Sigmoid colon (tissue), 7 donors: ENCODE measurements at places on chromosomes 6 and 20. TPM values are rescaled to one million over a fixed set of nuclear protein-coding genes. Genes with fewer than 3 reads are reported as not detected.

Gene CCND3
- 118 TPM for total RNA-seq

- no peaks in the 10 kb centered on the region for H3K4me1 ChIP-seq
- no peaks in the 10 kb centered on the region for H3K27me3 ChIP-seq
- DNase-seq = no peak
- H3K36me3 ChIP-seq = no peaks in the 10 kb centered on the region
- H3K27ac ChIP-seq = no peak overlapping the region
Observed at GRCh38 chr6:155062866-155063341, 67.8 kb downstream of the TIAM2 start.

DNA sequence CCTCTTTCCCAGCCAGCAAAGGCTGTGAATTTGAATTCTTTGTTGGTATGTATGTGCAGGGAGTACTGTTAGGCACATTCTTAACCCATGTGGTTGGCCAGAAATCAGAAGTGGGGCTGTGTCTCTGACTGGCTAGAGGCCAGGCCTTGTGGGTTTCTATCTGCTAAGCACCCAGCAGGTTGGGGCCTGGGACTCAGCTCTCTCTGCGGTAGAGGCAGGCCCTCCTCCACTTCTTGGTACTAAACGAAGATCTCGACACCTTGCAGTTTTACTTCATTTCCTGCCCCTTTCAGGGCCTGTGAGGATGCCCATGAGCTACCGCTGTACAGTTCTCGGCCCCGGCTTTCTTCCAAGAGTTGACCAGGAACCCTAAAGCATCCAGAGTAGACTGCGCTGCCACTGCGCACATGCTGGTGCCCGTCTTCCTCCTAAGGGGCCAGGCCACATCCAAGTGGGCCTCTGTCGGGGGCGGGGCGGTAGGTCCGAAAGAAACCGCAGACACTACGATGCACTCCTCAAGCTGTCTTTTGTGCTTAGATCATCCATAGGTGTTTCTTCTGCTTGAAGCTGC is 51.1 kb downstream of the TCP11 start:
- H3K36me3 ChIP-seq = peaks cover 44% of the 10 kb centered on the region
- H3K27ac ChIP-seq = peak overlapping the region; percentile 80
- peak; percentile 67 for DNase-seq
- peaks cover 68% of the 10 kb centered on the region for H3K4me1 ChIP-seq

DNA sequence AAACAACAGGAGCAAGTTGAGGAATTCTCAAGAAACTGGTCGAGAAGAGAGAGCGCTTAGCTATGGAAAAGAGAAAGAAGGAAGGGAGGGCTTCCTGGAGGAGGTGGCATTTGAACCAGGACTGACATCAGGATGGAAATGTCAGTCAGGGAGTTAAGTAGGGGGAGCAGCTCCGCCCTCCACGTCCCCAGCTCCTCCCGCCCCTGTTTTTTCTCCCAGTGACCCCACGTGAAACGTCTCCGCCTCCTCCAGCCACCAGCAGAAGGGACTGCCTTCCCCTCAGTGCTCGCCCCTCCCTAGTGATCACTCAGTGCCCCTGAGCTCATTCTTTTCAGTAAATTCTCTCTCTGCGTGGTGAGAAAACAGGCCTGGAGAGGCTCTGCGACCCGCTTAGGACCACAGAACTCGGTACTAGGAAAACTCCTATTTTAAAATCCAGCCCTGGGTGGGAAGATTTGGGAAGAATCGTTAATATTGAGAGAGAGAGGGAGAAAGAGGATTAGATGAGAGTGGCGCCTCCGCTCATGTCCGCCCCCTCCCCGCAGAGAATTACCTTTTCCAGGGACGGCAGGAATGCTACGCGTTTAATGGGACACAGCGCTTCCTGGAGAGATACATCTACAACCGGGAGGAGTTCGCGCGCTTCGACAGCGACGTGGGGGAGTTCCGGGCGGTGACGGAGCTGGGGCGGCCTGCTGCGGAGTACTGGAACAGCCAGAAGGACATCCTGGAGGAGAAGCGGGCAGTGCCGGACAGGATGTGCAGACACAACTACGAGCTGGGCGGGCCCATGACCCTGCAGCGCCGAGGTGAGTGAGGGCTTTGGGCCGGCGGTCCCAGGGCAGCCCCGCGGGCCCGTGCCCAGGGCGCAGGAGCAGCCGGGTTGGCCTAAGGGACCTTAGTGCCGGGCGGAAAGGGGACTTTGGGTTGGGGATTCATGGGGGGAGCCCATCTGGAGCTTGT is 4.6 kb downstream of the HLA-DPB1 start:
- H3K27me3 ChIP-seq = no peaks in the 10 kb centered on the region
- H3K4me1 ChIP-seq = peaks cover 11% of the 10 kb centered on the region
- no peaks in the 10 kb centered on the region for H3K36me3 ChIP-seq
- peak overlapping the region; percentile 49 for H3K4me3 ChIP-seq
- H3K27ac ChIP-seq = peak overlapping the region; percentile 89

DNA sequence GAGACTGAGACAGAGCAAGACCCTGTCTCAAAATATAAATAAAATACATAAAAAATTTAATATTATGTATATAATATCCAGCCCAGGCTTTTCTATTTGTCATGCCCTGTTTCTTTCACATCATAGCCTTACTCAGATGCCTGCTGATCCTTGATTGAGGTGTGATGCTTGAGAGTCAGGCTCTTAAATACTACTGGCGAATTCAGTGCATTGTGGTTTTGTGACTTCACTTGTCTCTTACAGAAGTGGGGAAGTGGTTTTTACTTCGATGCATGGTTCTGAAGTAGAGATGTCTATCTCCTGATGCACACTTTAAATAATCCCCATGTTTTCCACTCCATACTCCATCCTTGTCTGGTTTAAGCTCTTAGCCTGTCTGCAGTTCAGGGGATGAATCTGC is 29.1 kb downstream of the ASXL1 start:
- H3K27ac ChIP-seq = peak overlapping the region; percentile 74
- no peak overlapping the region for H3K4me3 ChIP-seq
- H3K36me3 ChIP-seq = peaks cover 4% of the 10 kb centered on the region
- peaks cover 28% of the 10 kb centered on the region for H3K4me1 ChIP-seq
- DNase-seq = no peak
- H3K27me3 ChIP-seq = no peaks in the 10 kb centered on the region

GRCh38 chr20:17663486-17663885 is 18.6 kb downstream of the RRBP1 start:
- H3K4me1 ChIP-seq = peaks cover 22% of the 10 kb centered on the region
- H3K27me3 ChIP-seq = no peaks in the 10 kb centered on the region
- H3K4me3 ChIP-seq = no peak overlapping the region
- peak; percentile 42 for DNase-seq
- H3K36me3 ChIP-seq = no peaks in the 10 kb centered on the region
- H3K27ac ChIP-seq = peak overlapping the region; percentile 37

DNA sequence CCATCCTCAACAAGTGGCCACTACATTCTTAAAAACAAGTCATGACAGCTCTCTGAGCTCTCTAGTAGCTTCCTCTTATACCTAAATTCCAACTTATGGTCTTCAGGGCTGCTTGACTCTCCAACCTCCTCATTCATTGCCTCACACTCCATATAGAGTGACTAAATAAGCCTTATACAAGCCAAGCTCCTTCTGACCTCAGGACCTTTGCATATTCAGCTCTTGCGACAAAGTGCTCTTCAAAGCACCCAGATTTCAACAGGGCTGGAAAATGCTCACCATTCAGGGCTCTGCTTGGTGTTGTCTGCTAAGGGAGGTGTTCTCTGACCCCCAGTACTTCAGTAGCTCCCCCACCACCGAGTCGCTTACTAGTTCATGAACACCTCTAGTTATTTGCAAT is 3.7 kb downstream of the TREML2 start:
- no peaks in the 10 kb centered on the region for H3K4me1 ChIP-seq
- no peak overlapping the region for H3K4me3 ChIP-seq
- H3K27me3 ChIP-seq = no peaks in the 10 kb centered on the region
- DNase-seq = no peak
- H3K36me3 ChIP-seq = no peaks in the 10 kb centered on the region
- no peak overlapping the region for H3K27ac ChIP-seq

Gene OR2H1
- not detected for total RNA-seq

DNA sequence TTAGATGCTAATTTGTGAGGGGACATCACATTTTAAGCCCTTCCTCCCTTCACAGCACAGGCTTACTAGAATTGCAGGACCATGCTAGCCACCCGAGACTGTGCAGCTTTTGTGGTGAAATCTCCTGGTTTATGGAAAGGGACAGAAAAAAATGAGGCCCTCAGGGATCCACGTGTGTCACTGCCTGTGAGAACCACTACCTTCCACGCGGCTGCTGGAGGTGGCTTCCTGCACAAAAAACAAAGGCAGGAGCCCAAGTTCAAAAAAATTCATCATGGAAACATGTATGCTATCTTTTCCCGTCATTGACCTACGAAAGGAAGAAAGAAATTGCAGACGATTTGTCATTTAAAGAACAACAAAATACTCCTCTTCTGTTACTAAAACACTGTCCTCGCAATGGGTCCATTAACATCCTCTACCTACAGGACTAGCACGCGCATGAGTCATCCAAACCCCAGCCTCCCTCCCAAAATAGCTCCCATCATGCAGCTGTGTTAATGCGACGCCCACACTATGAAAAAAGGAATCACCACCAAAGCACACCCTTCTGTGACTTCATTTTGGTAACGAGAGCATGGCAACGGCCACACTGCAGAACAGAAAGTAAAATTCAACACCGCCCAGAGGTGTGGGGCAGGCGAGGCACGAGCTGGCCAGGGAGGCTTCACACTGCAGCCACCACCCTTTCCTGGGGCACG is 45.7 kb downstream of the RAMACL start:
- DNase-seq = no peak
- H3K36me3 ChIP-seq = no peaks in the 10 kb centered on the region
- no peaks in the 10 kb centered on the region for H3K4me1 ChIP-seq

Gene ADGRF4
- not detected for total RNA-seq

DNA sequence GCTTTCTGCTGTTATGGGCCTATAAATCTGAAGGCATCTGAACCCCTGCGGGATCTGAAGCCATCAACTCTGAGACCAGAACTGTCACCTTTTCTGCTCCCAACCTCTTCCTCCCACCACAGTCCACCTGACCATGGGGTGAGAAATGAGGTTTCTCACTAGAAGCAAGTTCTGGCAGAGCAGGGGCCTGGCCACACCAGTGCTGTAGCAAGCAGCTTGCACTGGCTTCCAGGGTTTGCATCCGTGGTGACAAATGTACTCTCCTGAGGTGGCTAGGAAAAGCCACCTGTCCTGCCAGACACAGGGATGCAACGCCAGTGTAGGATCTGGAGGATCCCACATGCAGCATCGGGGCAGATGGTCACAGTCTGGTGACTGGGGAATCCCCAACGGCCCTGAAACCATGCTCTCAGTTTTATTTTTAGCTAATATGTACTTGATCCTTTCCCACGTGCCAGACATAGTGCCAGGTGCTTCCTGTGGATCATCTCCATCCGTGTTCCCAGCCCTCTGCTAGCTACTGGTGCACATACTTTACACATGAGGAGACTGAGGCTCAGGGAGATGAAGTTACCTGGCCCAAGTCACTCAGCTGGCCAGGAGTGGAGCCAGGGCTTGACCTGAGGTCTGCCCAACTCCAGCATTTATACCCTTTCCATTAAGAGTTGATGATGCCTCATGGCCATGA is 122.1 kb upstream of the SPACA1 start:
- H3K4me1 ChIP-seq = peaks cover 7% of the 10 kb centered on the region
- H3K27ac ChIP-seq = no peak overlapping the region
- no peaks in the 10 kb centered on the region for H3K36me3 ChIP-seq

DNA sequence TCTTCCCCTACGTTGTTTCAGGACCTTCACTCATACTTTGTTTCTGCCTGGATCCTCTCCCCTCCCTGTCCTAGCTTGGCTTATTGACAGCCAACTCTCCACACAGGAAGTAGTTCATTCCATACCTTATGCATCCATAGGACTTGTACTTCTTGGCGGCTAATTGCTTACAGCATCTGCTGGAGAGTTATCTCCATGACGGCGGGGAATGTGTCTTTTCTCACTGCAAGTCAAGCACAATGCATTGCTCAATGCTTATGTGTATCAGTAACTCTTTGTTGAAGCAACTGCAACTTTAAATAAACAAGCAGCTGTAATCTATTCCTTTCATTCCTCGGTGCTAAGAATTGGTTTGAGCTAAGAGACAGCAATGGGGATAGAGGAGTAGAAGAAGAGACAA is 551.3 kb upstream of the EPHA7 start:
- H3K27ac ChIP-seq = no peak overlapping the region
- H3K27me3 ChIP-seq = no peaks in the 10 kb centered on the region
- no peak overlapping the region for H3K4me3 ChIP-seq
- H3K36me3 ChIP-seq = no peaks in the 10 kb centered on the region
- no peaks in the 10 kb centered on the region for H3K4me1 ChIP-seq

GRCh38 chr20:62809530-62810428 is 5.1 kb downstream of the OGFR start:
- H3K27me3 ChIP-seq = peaks cover 9% of the 10 kb centered on the region
- H3K4me1 ChIP-seq = peaks cover 30% of the 10 kb centered on the region
- H3K4me3 ChIP-seq = no peak overlapping the region
- DNase-seq = no peak
- H3K27ac ChIP-seq = no peak overlapping the region

GRCh38 chr6:154938221-154938580 is 56.9 kb upstream of the TIAM2 start:
- DNase-seq = no peak
- H3K27ac ChIP-seq = no peak overlapping the region
- H3K4me3 ChIP-seq = no peak overlapping the region
- H3K36me3 ChIP-seq = no peaks in the 10 kb centered on the region

DNA sequence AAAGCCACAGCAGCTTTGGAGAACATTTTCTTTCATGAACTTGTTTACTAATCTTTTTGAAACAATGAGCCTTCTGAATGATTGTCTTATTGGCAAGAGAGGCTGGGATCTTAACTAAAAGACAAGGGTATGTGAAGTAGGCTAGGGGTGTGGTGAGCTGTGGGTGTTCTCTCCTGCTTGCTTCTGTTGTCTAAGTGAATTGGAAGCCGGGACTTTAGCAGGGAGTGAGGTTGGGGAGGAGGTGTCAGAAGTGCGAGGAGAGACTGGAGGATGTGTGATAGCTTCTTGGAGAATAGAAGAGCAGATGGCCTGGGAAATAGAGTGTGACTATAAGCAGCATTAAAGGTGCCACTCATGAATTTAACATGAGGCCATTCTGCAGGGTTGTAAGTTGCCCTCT is 562.8 kb downstream of the UTRN start:
- H3K36me3 ChIP-seq = peaks cover 9% of the 10 kb centered on the region
- no peaks in the 10 kb centered on the region for H3K27me3 ChIP-seq
- no peaks in the 10 kb centered on the region for H3K4me1 ChIP-seq
- H3K27ac ChIP-seq = no peak overlapping the region

DNA sequence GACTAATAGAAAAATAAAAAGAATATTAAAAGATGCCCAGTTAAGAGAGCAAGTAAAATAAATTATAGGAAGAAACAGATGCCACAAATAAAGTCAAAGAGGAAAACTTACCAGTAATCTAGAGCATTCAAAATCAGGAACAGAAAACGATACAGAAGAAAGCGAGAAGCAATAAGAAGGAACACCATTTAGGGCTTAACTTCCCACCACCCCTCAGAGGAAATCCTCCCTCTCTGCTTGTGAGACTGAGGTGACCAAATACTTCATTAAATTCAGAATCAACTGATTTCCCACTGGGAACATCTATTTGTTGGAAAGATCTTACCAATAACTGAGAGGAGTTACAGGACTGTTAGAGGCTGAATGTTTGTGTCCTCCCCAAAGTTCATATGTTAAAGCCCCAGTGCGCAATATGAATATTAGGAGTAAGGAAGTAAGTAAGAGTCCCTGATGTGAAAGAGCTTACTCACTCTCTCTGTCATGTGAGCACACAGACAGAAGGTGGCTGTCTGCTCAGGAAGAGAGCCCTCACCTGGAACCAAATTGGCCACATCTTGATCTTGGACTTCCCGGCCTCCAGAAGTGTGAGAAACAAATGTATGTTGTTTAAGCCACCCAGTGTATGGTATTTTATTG is 19.5 kb downstream of the KATNA1 start:
- no peaks in the 10 kb centered on the region for H3K27me3 ChIP-seq
- H3K4me3 ChIP-seq = no peak overlapping the region
- no peaks in the 10 kb centered on the region for H3K4me1 ChIP-seq
- H3K36me3 ChIP-seq = peaks cover 53% of the 10 kb centered on the region

- H3K4me3 ChIP-seq = no peak overlapping the region
- no peaks in the 10 kb centered on the region for H3K36me3 ChIP-seq
- DNase-seq = no peak
- no peaks in the 10 kb centered on the region for H3K27me3 ChIP-seq
- H3K4me1 ChIP-seq = peaks cover 52% of the 10 kb centered on the region
Observed at GRCh38 chr20:35314816-35315631, 22.8 kb upstream of the FAM83C start.
